Mesenteric fat pad (tissue), 1 donor: ENCODE measurements at places on chromosomes 4 and X. TPM values are rescaled to one million over a fixed set of nuclear protein-coding genes. Genes with fewer than 3 reads are reported as not detected.
A peak's percentile ranks its signal among the peaks of the same experiment; 100 is the strongest.

- no peak for DNase-seq
These were observed 2.7 kb downstream of the PDLIM5 start for GRCh38 chr4:94454405-94454804.

DNA sequence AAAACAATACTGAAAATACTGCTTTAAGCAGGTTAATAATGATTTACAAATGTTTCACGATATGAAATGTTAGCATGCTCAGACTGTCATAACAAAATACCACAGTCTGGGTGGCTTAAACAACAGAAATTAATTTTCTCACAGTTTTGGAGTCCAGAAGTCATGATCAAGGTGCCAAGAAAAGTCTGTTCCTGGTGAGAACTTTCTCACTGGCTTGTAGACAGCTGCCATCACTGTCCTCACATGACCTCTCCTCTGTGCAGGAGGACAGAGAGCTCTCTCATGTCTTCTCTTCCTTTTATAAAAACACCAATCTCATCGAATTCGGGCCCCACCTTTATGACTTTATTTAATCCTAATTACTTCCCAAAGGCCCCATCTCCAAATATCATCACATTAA lies 426.7 kb downstream of the KLHL13 start:
- DNase-seq, result no peak

DNA sequence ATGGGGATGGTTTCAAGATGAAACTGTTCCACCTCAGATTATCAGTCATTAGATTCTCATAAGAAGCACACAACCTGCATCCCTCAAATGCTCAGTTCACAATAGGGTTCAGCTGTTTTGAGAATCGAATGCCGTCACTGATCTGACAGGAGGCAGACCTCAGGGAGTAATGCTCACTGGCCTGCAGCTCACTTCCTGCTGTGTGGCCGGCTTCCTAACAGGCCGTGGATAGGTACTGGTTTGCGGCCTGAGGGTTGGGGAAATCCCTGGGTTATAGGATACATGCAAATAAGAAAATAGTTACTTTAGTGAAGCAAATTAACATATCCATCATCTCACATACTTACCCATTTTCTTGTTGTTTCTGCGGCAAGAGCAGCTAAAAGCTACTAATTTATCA lies 160.4 kb downstream of the MAD2L1 start:
- DNase-seq, result no peak

Gene CYSLTR1
- total RNA-seq, result 4.7 TPM

DNA sequence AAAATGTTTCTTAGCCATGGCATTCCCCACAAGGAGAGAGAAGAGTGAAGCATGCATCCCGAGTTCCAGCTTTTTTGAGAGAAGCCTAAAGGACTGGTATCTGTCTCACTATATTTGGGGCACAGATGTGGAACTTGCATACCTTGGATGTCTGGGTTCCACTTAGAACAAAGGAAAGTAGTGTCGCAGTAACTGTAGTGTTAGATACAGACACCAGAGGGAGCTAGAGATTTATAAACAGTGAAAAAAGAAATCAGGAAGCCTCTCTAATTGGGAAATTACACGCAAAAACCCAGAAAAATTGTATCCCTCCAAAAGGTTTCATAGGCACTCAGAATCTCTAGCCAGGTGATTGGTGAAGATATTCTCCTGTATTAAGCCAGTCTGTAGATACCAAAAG lies 34.4 kb downstream of the AGTR2 start:
- DNase-seq, result no peak

DNA sequence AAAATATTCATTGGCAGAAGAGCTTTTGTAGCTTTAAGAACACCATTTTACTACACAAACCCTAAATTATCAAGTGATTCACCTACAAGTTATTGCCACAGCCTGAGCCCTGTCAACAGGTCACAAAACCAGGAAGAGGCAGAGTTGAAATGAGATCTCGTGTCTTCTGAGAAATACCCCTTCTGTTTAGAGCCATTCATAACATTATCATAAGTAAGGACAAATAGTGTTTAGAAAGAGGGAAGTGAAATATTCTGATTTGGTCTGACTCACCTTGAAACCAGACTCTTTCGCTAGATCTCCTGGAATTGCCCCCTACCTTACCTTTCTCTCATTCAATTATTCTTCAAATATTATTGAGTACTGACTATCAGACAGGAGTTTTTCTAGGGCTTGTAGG lies 5.9 kb downstream of the ETDB start:
- no peak for DNase-seq

DNA sequence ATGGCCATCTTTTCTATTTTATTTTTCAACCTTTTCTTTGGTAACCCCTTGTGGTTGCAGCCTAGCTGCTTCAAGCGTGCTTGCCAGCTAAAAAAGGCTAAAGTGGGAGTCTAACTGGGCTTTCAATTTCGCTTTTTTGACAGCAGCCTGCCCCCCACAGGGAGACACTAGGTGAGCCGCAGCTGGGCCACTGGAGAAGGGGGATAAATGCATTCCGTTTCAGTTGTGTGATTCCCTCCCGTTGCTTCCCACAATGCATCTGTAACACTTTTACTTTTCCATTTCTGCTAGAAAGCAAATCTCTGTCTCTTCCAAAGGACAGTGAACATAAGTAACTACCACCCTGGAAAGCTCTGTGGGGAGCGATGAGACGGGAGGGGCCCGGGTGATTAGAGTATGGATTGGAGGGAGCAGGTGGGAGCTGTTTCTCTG lies 86.3 kb upstream of the RAPGEF2 start:
- no peak for DNase-seq

GRCh38 chr4:86640469-86640868 lies 46.4 kb downstream of the PTPN13 start:
- no peak for DNase-seq

Gene CC2D2A
- 14.3 TPM for total RNA-seq

Gene GLUD2
- total RNA-seq, result 5.6 TPM

Gene NHSL2
- total RNA-seq, result 13.3 TPM

- DNase-seq, result peak; percentile 43
These were observed 144.7 kb downstream of the FAM47A start for GRCh38 chrX:33987458-33987857.

Gene GAGE12F
- not detected for total RNA-seq

Gene CFAP299
- total RNA-seq, result not detected

DNA sequence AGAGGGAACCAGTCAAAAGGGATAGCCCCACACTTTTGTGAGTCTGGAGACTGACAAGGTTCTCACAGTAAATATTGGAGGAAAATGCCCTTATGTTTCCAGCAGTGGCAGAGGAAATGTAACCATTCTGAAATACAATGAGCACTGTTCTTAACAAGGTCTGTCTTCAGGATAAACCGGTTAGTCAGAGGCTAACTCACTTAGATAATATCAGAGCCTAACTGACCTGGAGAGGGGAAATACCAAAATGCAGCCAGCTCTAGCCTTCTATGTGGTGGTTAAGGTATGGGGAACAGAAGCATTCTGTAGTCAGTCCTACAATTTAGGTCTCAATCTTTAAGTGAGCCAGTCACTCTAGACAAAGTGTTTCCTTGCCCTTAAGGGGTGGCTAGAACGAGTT lies 70.8 kb downstream of the TBCK start:
- no peak for DNase-seq

- DNase-seq, result no peak
These were observed 23.8 kb downstream of the F9 start for GRCh38 chrX:139554376-139554775.

Gene GPRASP3
- total RNA-seq, result 4.6 TPM

GRCh38 chrX:140949233-140949632 lies 53.2 kb upstream of the SPANXB1 start:
- no peak for DNase-seq

DNA sequence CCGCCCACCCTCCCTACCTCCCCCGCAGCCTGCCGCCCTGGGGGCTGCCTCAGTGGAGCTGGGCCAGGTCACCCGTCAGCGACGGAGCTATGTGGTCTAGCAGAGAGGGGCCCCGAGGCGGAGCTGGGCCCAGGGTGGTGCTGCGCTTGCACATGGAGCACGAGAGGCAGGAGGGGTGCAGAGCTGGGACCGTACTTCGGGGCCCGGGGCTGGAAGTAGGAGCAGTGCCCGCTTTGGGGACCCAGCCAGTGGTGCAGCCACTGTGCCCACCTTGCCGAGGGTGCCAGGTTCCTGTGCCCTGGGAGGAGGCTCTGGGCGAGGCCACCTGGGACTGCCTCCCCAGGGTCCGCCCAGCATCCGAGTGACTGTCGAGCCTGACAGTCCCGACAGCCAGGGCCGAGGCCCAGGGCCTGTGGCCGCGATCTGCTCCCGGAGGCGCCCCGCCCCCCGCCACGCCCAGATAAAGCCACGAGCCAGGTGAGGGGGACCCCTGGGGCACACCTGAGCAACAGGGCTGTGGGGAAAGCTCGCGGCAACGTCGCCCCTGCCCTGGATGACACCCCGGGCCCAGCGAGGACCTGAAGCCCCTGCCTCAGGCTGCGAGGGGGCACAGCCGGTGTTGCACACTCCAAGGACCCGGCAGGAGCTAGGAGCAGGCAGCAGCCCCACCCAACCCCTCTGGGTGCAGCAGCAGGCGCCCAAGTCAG lies 117.5 kb downstream of the DNAAF6 start:
- no peak for DNase-seq

Gene SPANXD
- total RNA-seq, result not detected

- DNase-seq, result no peak
These were observed 109.0 kb upstream of the AADAT start for GRCh38 chr4:170198747-170199146.

- no peak for DNase-seq
These were observed 38.0 kb upstream of the SRD5A3 start for GRCh38 chr4:55308071-55308470.

Gene ODAPH
- not detected for total RNA-seq

DNA sequence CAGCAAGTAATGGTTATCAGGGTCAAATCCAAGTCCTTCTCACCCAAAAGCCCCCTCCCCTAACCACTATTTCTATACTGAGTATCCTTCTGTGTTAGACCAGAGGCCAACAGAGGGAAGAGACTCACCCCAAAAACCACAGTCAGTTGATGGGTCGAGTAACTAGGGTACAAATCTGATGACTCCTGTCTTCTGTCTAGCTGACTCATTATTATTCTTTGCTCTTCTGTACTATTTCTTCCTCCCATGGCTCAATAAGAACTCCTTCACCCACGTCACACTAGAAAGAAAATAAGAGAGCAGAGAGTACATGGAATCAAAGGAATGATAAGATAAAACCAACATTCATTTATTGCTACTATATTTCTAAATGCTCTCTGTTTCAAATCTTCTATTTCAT lies 2.0 kb downstream of the RAB40A start:
- DNase-seq, result no peak

Gene FAM47C
- not detected for total RNA-seq

GRCh38 chr4:89820010-89820409 lies 17.0 kb downstream of the SNCA start:
- no peak for DNase-seq

- DNase-seq, result no peak
These were observed 14.4 kb upstream of the SEPSECS start for GRCh38 chr4:25174674-25175073.

- DNase-seq, result no peak
These were observed 77.6 kb downstream of the MXRA5 start for GRCh38 chrX:3268829-3269228.

Gene SPIN2A
- total RNA-seq, result 1.3 TPM

DNA sequence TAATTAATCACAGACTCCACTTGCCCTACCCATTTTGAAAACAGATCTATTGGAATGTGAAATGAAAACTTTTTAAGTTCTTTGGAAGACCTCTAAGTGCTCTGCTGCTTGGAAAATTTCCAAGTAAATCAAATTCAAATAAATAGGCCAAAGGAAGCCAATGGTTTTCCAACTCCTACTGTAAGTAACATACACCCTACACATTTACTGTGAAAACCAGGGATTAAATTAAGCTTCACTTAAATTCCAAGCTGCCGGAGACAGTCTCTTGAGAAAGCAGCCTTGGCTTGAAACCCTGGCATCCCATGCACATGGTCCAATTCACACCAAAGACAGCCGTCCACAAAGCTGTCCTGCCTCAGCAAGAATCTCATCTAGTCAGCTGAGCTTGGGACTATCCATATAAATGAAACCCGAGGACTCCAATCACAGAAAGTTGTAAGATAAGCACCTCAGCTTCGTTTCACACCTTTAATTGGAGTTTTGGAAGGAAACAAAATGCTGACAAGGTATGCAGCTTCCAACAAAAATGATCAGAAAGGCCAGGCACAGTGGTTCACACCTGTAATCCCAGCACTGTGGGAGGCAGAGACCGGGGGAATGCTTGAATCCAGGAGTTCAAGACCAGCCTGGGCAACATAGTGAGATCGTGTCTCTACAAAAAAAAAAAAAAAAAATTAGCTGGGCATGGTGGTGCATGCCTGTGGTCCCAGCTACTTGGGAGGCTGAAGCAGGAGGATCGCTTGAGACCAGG lies 88.6 kb downstream of the APBB2 start:
- DNase-seq, result no peak

- DNase-seq, result no peak
These were observed 257.7 kb downstream of the ADAMTS3 start for GRCh38 chr4:72311291-72311690.

GRCh38 chrX:53711436-53711835 lies 24.9 kb upstream of the HUWE1 start:
- no peak for DNase-seq

GRCh38 chr4:67451464-67451863 lies 93.8 kb downstream of the CENPC start:
- no peak for DNase-seq

GRCh38 chrX:44183329-44183728 lies 160.1 kb downstream of the EFHC2 start:
- no peak for DNase-seq

- no peak for DNase-seq
These were observed 310.5 kb downstream of the CFAP299 start for GRCh38 chr4:80646061-80646460.

DNA sequence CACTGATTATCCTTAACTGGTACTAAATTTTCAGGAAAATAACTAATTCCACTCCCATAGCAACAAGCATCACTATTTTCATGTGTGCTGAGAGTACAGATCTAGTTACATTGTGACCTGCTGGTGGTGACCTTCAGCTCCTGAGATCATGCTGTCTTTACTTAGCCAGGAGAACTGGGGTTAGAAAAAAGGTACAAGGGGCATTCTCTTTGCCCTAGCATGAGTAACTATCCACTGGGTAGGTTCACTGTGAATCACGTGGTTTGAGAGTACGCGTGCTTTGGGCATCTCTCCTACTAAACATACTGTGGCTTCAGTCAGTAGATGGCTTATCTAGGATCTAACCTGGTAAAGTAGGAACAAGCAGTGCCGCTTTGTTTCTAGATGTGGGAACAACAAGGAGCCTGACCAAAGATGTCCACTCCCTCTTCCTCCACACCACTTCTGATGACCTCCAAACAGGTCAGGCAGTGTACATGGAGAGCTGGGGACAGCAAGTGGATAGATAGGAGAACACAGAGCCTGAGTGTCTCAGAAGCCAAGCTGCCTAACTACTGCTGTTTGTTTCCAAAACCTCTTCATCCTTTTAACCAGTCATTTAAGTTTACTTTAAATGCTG lies 90.2 kb downstream of the CBR4 start:
- DNase-seq, result no peak

Gene SUPT20HL2
- not detected for total RNA-seq

Gene MXD4
- total RNA-seq, result 61.3 TPM

- no peak for DNase-seq
These were observed 438.2 kb upstream of the DIAPH2 start for GRCh38 chrX:96246436-96246835.
